Foreskin keratinocyte (primary cell): ENCODE measurements at places on chromosomes 6 and 20. TPM values are rescaled to one million over a fixed set of nuclear protein-coding genes. Genes with fewer than 3 reads are reported as not detected.

Gene PAQR8
- polyA plus RNA-seq = 2.4 TPM in 2 replicates

DNA sequence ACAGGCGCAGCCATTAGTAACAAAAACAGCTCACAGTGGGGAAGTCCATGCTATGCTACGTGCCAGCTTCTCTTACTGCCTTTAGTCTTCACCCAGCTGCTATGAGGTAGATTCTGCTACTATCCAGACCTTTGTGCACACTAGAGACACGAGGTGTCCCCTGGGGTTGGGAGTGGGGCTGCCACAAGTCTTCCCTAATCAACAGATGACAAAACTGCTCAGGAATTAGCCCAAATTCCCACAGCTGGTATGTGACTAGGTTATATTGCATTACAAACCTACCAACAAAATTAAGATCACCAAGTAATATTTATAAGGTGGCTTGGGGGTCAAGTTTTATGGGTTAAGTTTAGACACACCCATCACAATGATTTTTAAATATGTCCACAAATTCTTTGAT, 63.3 kb downstream of the PSMB1 start:
- DNase-seq = no peak

Gene MYLK2
- 0.12 and 0.21 TPM in 2 replicates for polyA plus RNA-seq

Gene ADGRF5
- polyA plus RNA-seq = not detected in 2 replicates

DNA sequence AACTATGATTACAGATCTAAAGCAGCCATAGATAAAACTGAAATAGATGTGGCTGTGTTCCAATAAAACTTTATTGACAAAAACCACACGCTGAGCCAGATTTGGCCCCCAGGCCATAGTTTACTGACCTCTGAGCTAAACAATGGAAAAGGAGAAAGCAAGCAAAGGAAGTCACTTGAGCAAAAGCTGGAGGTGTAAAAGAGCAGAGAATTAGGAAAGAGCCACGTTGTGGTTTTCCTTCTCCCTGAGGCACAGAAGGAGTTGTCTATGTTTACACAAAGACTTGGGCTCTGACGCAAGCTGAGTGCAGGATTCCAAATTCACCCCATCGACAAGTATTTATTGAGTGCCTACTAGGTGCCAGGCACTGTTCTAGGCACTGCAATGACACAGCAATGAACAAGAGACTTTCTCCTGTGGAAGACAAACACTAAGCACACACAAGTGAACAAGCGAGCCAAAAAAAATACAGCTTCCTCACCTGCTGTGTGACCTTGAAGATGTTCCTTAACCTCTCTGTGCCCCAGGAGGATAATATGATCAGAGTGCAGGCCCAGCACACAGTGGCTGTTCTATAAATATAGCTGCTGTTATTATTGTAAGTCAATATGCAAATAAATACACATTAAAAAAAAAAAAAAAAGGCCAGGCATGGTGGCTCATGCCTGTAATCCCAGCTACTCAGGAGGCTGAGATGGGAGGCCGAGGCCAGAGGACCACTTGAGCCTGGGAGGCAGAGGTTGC, 75.4 kb upstream of the PTPN1 start:
- DNase-seq = peak; percentile 79

DNA sequence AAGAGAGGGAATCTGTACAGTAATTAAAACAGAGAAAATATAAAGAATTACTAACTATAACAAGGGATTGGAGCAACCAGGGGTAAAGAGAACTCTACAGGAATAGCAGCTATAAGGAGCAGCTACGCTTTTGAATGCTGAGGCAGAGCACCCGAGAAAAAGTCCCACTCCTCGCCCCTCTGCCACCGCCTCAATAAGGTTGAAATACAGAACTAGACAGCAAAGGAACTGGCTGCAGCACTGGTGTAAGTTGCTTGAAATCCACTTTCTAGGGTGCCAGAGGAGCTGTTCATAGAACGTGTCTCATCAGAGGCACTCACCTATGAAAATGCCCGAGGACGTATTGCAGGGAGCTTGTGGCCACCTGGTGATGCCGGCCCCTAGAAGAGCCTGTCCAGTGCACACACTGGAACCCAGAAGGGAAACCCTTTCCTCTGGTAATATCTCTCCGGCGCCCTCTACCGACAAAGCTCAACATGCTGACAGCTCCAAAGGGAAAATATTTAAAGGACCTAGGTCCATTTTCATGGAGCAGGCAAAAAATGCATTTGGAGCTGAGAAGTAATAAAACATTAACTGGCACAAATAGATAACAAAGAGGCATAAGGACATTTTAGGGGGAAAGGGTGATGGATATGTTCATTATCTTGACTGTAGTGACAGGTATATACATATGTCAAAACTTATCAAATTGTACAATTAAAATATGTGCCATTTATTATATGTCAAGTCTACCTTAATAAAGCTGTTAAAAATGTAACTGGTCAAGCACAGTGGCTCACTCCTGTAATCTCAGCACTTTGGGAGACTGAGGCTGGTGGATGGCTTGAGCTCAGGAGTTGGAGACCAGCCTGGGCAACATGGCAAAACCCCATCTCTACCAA, 137.4 kb upstream of the HDAC2 start:
- DNase-seq = peak; percentile 14

Gene STMN3
- polyA plus RNA-seq = 2.4 and 11.2 TPM in 2 replicates

- no peak for DNase-seq
Observed at GRCh38 chr6:56359201-56359899, 112.0 kb upstream of the COL21A1 start.

Gene GMPR
- 0.56 and 1.0 TPM in 2 replicates for polyA plus RNA-seq

Gene CALHM5
- 0.03 and 0.10 TPM in 2 replicates for polyA plus RNA-seq

- DNase-seq = peak; percentile 72
Observed at GRCh38 chr6:158170656-158171081, 2.5 kb downstream of the GTF2H5 start.

Gene ARMH2
- polyA plus RNA-seq = not detected in 2 replicates

Gene DTD1
- polyA plus RNA-seq = 80.8 and 84.0 TPM in 2 replicates

DNA sequence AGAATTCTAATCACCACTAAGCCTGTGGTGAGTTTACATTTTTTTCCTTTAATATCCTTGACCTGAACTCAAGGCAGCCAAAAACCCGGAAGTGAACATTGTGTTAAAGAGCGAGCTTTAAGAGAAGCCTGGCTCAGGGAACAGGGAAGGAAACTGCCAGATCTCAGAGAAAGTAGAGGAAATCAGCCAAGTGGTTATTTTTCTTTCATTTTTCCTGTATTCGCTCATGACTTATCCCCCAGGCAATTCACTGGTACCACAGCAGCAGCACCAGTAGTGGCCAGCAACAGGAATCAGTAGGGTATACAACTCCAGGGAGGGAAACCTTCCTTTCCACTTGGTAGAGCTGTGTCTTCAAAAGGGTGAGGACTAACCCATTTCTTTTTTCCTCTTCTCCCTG, 89.6 kb upstream of the HMGCLL1 start:
- DNase-seq = no peak

DNA sequence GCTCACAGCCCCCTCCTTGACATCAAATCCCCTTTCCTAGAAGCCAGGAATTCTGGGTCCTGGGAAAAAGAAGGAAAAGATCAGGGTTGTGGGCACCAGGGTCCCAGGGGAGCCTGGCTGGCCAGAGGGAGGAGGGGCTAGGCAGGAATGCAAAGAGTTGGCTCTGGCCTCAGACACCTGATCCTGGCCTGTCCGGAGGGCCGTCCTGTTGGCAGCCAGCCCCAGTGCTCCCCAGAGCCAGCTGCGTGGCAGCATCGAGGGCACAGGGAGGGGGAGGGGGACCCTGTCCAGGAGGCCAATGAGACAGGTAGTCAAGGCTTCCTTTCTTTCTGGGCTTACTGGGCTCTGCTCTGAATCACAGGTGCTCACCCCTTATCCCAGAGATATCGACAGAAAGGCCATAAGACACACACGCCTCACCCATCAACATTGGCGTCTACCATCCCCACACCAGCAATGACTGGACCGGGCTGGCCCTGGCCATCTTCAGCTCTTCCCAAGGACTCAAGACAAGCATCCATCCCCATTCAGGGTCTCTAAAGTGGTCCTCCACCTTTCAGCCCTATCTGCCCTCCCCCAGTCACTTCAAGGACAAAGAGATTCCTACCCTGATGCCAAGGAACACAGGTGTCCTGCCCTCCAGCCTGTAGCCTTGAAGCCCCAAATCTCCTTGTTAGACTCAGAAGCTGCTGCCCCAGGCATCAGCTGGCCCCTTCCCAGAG, 723 bp downstream of the COL11A2 start:
- no peak for DNase-seq

DNA sequence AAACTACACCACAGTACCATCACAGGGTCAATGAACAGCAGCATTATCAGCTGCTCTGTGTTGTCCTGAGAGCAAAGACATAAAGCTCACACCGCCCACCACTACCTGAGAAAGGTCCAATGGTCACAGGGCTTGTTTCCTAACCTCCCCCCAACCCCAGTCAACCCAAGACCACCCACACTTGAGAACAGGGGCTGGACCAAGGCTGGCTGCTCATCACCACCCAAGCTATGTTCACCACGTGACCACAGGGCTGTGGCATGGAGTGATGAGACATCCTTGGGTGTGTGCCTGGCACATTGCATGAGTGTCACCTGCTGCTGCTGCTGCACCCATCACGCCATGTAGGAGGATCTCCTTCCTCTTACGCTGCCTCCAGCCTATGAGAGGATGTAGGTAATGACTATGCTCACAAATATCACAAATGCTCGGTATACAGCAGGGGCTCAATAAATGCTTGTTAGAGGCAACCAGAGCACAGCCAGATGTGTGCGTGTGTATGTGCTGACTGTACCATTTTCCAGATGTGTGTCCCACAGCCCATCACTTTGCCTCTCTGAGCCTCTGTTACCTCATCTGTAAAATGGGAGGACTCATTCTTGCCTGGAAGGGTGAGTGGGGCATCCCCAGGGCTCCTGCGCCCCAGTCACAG, 23.3 kb upstream of the SIRPA start:
- no peak for DNase-seq

Gene JPH2
- polyA plus RNA-seq = 2.6 and 3.0 TPM in 2 replicates

- DNase-seq = no peak
Observed at GRCh38 chr20:14832630-14833029, 495.2 kb upstream of the FLRT3 start.

DNA sequence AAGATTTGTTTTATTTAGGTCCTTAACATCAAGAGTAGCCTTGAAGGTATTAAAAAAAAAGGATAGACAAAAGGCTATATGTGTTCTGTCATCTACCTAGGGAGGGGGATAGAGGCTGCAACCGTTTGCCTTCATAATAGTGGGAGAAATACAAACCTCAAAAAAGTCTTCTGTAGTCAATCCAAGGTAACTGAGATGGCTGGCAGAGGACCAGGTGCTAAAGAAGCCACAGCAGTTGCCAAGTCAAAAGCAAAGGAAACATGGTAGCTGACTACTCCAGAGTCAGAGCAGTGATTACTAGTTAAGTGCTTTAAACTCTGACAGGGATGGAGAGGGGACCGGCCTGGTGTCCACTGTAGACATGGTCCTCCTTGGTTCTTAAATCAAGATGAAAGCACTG, 249.4 kb downstream of the PTPRK start:
- DNase-seq = no peak

Gene TMEM14A
- 39.7 and 39.9 TPM in 2 replicates for polyA plus RNA-seq

DNA sequence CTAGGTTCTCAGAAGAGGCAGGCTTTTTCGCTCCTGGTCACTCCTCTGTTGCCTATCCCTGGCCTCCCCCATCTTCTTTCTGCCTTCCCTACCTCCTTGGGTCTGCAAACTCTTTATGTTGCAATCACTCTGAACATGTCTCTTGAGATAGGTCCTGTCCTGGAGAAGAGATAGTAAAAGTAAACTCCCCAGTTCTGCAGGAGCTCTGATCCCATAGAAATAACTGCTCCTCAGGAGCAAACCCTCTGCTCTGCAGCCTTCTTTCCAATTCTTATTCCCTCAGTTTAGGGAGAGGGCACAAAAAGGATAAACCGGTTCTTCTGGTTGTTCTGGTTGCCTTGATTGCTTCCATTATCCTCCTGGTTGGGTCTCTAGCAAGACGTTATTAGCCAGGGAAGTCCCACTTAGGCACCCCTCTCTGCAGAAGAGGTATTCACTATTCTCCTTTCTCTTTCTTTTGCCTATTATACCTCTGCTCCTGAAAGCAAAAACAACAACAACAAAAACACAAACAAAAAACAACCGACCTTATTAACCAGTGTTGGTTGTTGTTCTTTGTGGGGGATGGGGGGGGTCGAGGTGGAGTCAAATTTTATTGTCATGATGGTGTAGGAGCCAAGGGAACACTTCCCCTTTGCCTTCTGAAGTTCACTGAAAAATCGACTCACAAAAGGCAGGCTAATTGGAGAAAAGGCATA, 973 bp downstream of the TRIM38 start:
- DNase-seq = no peak

Gene CLPSL2
- not detected in 2 replicates for polyA plus RNA-seq

- peak; percentile 7 for DNase-seq
Observed at GRCh38 chr6:133170602-133171001, 70.6 kb upstream of the EYA4 start.

Gene BPI
- not detected in 2 replicates for polyA plus RNA-seq

GRCh38 chr6:26204332-26205160, 117.3 kb downstream of the HFE start:
- DNase-seq = peak; percentile 96

- peak; percentile 91 for DNase-seq
Observed at GRCh38 chr6:14711056-14711703, 534.7 kb upstream of the JARID2 start.

- DNase-seq = no peak
Observed at GRCh38 chr20:32282461-32282860, 5.0 kb downstream of the KIF3B start.

DNA sequence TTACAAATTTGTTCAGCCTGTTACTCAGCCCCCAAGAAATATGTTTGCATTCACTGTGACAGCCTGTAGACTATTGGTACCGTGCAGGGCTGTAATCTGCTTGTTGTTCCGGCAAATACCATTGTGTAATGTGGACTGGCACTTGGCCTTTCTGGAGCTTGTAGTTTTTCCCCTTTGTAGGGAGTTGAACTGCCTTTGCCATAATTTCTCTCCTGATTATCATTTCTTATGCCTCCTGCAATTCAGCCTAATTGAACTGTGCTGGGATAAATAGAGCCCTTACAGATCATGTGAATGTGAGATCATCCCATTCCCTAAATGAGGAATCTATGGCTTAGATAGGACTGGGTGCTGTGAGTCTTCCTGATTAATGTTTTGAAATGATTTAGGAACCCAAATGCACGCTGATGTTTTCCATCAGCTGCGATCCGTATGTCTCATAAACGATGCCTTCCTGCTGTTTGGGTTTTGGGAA, 185.1 kb downstream of the JARID2 start:
- no peak for DNase-seq
